ENCODE measurements at places on chromosomes 16 and 17.

DNA sequence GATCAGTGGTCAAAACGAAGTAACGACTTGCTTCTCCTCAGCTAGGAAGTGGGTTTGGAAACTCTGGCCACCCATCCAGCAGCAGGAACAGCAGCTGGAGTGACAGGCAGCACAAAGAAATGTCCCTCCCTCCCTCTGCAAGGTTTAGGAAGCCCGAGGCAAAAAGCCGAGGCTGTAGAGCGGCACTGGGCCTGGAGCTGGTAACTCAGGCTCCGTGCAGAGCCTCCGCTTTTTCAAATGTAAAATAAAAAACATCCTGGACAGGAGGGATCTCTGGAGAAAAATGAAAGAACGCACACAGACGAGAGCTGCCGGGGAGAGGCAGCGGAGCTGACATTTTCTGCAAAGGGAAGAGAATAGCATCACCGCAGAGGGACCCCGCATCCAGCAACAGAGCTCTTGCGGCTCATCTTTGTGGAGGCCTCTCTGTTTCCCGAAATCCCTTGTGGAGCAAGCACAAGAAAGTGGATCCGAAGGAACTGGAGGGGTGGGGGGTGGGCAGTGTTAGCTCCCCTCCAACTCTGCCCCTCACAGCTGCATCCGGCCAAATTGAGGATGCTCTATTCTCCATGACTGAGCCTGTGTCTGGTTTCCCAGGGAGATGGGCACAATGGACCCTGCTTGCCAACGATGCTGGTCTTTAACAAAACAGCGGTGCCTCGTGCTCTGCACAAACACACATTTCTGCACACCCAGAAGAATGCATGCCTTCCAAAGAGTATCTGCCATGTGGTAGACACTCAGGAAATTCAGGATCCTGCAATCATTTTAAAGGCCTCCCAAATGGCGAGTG, 335.5 kb upstream of the ZFHX3 start:
- DNase-seq: no peak

DNA sequence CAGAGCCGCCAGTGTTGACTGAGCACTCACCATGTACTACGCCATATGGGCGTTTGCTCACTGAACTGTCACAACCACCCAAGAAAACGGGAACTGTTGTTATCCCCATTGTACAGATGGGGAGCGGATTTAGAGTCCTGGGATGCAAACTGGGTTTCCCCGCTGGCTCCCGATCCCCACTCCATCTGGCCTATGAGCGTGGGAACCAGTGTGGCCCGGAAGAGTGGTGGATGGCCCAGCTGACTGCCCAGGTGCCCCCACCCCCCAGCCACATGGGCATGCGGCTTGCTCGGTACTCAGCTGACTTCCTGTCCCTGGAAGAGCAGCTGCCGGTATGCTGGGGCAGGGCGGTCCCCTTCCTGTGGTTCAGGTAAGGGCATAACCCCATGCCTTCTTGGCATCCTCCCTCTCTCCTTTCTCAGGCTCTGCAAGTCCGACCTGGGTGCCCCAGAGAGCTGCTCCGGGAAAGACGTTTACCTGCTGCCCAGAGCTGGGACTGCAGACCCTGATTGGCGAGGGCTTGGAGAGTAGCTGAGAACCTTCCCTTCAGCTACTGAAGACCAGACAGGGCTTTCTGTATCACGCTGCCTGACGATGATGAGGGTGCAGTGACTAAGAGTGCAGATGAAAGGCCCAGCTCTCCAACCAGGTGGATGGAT, 16.2 kb downstream of the SOCS3 start:
- DNase-seq: no peak

- DNase-seq: no peak
These were observed 83.6 kb downstream of the SDK2 start for GRCh38 chr17:73560661-73561060.

- no peak for DNase-seq
These were observed 59.2 kb downstream of the BMERB1 start for GRCh38 chr16:15493466-15494180.

DNA sequence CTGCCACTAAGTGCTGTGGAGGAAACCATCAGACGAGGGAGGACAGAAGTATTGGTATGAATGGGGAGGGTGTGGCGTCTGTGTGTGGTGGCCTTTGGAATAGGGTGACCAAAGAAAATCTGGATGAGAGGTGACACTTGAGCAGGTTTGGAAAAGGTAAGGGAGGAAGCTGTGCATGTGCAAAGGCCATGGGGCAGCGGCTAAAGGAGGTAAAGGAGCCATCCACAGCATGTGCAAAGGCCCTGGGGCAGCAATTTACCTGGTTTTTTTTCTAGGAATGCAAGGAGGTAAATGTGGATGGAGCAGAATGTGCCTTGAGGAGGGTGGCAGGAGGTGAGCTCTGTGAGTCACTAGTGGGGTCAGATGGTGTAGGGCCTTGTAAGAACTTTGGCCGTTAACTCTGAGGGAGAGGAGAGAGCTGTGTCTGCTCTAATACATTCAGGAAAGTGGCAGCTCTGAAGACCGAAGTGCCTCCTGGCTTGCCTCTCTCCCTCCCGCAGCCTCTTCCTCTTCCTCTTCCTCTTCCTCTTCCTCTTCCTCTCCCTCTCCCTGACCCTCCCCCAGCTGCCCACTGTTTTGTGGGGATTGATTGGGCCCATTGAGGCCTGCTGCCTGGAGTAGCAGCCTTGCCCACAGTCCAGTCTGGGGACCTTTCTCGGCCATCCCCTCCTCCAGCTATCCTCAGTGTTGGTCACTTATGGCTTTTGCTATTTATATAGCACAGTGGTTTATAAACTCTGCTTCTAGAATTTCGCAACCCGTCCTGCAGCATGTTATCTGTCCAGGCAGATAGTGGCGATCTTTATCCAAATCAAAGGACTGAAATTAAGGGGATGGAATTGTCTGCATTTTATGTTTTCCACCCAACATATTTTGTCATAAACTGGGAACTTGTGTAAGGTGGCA, 38.7 kb downstream of the CMIP start:
- no peak for DNase-seq

- no peak for DNase-seq
These were observed 11.5 kb upstream of the TMEM132E start for GRCh38 chr17:34567691-34568465.

GRCh38 chr16:86681031-86681756, 102.8 kb downstream of the FOXL1 start:
- DNase-seq: no peak

- no peak for DNase-seq
These were observed 190.3 kb downstream of the KIF2B start for GRCh38 chr17:54013072-54013471.

GRCh38 chr17:36063786-36064541, at the start of gene CCL18:
Gene CCL18, plus strand, starts transcription at chr17:36064272. Its CDS starts 71 bp downstream, at chr17:36064343.
- DNase-seq: no peak

DNA sequence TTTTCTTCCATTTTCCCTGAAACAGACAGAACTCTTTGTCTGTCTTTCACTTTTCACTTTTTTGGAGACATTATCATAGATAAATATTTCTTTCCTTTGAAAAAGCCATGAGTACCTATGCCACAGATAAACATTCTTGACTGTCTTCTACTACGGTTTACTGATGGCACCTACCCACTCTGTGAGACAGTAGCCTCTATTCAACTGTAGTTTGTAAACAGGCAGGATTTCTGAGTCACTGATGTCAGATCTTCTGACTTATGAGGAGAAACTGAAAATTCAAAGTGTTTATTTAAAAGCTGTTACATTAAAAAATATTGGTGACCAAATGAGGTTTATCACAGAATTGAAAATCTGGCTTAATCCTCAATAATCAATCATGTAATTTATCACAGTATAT, 658.4 kb downstream of the TOX3 start:
- no peak for DNase-seq

DNA sequence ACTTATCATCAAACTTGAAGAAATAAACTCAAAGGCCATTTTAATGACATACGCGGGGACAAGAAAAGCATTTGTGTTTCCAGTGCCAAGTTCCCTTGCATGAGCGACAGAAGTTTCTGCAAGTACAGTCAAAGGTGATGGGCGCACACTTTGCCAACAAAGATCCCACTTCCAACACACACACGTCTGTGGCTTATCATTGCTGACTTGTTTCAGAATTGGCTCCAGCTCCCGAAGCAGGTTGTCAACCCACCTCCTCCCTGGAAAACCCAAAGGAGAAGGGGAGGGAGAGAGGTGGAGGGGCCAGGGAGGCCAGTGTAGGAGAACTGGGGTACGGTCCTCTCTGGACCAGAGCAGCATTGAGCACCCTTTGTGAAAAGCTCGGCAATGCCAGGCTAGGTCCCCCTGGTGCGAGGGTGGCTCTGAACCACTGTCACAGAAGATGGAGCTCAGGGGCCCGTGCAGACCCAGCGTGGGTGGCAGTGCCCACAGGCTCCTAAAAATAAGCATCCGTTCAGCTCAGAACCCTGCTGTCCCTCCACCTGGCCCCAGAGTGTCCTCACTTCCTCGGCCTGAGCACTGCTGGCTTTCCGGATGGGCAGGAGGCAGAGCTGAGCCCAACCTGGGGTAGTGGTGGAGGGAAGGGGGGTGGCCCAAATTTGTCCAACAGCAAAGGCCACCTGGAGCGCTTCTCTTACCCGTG, 33.2 kb downstream of the RBFOX3 start:
- no peak for DNase-seq

DNA sequence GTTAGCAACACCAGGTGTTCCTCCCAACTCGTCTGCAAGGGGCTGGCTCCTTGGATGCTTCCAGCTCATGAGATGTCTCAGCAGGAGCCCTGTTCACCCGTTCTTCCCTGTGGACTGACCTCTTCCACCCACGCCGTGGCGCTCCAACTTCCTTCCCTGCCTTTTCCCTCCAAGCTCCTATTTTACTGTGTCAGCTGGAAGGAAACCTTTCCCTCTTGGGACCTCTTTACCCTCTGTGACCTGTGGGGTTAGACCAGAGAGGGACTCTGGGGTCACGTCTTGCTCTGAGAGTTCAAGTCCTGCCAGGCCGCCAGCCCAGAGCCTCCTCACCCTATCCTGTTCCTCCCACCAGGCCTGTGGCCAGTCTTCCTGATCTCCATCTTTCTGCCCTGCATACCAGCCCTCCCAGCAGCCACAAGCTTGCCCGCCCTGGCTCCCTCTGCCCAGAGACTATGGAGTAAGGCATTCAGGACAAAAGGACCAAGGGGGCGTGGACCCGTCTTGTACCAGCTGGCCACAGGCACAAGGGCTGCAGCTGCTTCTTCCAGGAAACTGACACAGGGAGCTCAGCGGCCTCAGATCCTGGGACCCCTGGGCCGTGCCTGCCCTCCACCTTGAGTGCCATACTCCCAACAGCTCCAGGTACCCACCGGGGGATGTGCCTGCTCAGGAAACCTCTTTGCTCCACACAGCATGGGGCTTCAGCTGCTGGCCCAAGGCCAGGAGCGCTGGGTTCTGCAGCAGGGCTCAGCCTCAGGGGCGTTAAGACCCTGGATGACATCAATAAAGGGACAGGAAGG, 3.0 kb downstream of the PAQR4 start:
- DNase-seq: no peak

GRCh38 chr17:75151930-75152329, 2.4 kb downstream of the JPT1 start:
- DNase-seq: no peak

- no peak for DNase-seq
These were observed 6.7 kb upstream of the SLC25A39 start for GRCh38 chr17:44331249-44331760.

DNA sequence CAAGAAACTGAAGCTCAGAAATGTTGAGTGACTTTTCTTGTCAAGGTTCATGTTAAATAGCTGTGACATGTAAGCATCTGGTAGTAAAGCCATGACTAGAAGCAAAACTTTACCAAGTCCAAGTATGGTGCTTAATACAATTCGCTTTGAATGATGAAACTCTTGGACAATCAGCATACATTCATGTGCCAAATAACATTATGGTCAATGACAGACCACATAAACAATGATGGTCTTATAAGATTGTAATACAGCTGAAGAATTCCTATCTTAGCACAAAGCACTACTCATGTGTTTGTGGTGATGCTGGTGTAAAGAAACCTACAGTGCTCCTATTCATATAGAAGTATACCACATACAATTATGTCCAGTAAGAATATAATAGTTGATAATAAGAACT, 97.1 kb upstream of the RPRML start:
- no peak for DNase-seq

GRCh38 chr17:17462048-17462824, 14.6 kb upstream of the MED9 start:
- DNase-seq: no peak
